NCI-H82 (cell line): ENCODE measurements at places on chromosomes 7 and 10.

DNA sequence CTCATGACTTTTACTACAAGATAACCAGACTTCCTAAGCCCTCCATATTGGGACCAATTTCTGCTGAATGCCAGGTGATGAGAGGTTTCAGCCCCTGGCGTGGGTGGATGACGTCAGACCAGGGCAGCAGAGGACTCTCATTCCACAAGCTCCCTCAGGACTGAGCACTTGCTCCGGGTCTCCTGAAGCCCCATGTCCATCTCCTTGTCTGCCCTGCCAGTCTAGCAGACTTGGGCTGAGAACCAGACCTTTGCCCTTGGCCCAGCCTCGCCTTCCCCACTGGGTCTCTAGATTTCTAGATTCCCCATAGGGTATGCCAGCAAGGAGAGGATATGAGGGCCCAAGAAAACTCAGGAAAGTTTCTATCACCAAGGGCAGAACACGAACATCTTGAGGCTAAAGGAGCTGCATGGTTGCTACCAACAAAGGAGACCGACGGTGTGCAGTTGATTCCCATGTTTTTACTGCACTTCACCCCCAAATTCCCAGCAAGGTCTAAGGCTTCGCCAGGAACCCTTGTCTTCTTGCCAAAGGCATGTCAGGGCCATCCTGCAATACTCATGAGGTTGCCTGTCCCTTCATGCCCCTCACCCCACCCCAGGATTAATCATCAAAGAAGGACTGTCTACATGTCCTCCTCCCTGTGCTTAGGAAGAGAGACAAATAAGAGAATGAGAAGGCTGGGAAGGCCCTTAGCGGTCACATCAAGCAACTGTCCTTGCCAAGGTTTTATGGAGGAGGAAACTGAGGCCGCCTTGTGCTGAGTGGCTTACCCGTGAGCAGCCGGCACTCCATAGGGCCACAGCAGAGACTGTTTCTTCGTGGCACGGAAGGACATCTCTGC, 96.5 kb upstream of the MACROH2A2 start:
- DNase-seq, result no peak

- DNase-seq, result no peak
Observed at GRCh38 chr7:79897166-79897565, 237.5 kb upstream of the GNAI1 start.

DNA sequence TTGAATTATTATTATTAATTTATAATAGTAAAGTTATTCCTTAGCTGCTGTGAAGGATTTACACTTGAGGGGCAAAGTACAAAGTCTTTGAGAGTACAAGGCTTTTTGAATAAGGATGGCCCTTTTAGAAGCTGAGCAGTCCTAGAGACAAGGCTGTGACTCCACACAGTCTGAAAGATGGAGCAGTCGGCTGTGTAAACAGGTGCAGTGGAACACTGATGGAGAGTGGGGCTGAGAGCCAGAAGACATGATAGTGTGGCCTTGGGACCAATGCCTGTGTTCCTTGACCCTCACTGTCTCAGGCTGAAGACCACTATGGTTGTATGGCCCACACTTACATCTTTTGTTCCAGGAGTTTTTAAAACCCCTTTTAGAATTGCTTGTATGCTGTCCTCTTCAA, 311.2 kb upstream of the PHF14 start:
- no peak for DNase-seq

DNA sequence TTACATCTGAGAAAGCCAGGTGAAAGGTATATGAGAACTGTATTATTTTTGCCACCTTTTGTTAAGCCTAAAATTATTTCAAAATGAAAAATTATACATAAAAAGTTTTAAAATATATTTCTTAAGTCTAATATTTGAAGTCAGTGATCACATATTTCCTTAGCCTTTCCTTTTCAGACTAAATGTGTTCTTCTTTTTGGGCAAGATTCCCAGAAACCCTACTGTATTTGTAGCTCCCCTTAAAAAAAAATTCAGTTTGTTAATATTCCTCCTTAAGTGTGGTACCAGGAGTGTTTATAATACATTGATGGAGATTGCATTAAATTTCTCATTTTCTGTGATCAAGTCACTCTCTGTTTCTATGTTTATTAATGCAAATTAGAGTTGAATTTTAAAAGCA, 22.8 kb downstream of the DNAJC1 start:
- DNase-seq, result no peak

DNA sequence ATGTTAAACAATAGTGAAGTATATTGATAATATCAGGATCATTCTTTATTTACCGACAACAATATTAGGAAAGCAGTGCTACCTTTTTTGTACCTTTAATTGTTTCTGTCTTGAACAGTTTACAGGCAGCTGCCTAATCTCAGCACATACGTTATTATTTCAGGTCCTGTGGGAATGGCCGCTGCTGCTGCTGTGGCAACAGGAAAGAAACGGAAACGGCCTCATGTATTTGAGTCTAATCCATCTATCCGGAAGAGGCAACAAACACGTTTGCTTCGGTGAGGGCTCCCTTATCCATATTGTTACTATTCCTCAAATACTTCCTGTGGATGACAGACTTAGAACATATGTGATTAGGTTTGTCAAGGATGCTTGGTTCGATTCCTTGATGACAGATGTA, 59.7 kb downstream of the NRF1 start:
- DNase-seq, result no peak

- no peak for DNase-seq
Observed at GRCh38 chr10:51596695-51597094, 102.7 kb downstream of the CSTF2T start.

DNA sequence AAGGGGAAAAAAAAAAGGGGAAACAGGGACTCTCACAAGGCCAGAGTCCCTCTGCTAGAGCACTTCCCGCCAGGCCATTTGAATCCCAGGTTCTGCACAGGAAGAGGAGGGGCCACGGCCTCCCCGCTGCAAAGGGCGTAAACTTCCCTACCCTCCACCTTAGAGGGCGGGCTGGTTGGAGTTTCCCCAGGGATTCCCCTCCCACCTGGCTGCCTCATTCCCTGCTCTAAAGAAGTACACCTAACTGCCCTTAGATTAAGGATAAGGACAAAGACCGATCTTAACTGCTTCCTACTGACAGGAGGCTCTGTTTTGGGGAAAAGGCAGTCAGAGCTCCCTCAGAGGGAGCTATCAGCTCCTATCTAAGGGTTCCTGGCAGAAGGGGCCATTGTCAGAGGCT, 102.0 kb upstream of the ARMC3 start:
- no peak for DNase-seq

- peak; percentile 62 for DNase-seq
Observed at GRCh38 chr10:122062831-122063674, 74.1 kb downstream of the TACC2 start.

GRCh38 chr10:33237736-33238624, 96.5 kb downstream of the NRP1 start:
- no peak for DNase-seq

GRCh38 chr10:122127943-122128342, 139.0 kb downstream of the TACC2 start:
- DNase-seq, result peak; percentile 24

DNA sequence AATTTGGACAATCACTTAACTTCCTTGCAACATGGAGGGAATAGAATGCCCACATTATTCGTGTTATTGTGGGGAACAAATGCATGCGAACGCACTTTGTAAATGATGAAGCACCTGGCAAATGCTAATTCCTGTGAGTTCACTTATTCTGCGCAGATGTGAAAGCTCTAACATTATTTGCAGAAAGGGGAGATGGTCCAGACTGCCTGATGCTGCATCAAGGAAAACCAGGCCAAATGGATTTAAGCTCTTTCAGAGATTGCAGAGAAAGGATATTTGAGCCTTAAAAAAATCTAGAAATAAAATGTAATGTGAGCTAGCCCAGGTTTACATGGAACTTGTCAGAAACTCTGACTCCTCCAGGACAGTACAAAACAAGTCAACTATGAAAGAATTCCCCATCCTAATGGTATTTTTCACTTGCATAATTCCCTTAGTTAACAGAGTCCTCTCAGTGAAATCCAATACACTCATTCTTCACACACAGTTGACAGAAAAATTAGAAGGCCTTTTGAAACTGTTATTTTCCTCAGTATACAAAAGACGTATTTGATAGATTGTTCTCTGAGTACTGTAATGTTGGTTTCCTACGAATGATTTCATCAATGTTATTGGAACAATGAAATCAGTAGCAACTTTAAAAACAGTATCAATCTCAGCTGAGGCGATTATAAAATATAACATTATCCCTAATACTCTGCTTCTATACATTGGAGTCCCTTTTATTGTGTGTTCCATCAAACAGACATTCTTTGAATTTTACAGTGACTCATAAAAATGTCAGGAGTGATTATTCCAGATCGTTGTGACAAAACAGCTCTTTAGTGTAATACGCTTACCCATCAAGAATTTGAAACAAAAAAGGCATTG, 136.3 kb upstream of the ANK3 start:
- DNase-seq, result no peak

GRCh38 chr10:128780156-128780761, 654.0 kb upstream of the MKI67 start:
- DNase-seq, result no peak

- DNase-seq, result no peak
Observed at GRCh38 chr7:107353701-107354100, 116.2 kb upstream of the GPR22 start.

- DNase-seq, result no peak
Observed at GRCh38 chr7:28988810-28989209, 30.7 kb upstream of the TRIL start.

DNA sequence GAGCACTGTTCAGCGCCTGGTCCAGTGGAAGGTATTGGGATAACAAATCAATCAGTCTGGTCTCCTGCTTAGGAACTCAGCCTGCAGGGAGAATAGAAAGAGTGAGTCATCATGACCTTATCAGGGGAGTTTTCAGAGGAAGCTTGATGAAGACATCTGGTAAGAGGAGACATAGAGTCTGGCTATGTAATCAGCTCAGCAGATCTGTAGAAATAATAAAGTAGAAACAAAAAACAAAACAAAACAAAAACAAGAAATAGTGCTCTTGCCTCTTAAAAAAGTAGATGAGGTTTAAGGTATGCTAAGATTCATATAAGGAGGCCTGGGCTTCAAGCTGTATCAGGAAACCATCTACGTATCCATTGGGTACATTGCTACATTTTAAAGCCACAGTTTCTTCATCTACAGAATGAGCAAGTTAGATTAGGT, 14.4 kb downstream of the TAS2R41 start:
- DNase-seq, result peak; percentile 20

GRCh38 chr7:149209518-149210269, 14.3 kb downstream of the ZNF282 start:
- peak; percentile 57 for DNase-seq

- no peak for DNase-seq
Observed at GRCh38 chr7:136883046-136883445, 14.6 kb downstream of the CHRM2 start.

DNA sequence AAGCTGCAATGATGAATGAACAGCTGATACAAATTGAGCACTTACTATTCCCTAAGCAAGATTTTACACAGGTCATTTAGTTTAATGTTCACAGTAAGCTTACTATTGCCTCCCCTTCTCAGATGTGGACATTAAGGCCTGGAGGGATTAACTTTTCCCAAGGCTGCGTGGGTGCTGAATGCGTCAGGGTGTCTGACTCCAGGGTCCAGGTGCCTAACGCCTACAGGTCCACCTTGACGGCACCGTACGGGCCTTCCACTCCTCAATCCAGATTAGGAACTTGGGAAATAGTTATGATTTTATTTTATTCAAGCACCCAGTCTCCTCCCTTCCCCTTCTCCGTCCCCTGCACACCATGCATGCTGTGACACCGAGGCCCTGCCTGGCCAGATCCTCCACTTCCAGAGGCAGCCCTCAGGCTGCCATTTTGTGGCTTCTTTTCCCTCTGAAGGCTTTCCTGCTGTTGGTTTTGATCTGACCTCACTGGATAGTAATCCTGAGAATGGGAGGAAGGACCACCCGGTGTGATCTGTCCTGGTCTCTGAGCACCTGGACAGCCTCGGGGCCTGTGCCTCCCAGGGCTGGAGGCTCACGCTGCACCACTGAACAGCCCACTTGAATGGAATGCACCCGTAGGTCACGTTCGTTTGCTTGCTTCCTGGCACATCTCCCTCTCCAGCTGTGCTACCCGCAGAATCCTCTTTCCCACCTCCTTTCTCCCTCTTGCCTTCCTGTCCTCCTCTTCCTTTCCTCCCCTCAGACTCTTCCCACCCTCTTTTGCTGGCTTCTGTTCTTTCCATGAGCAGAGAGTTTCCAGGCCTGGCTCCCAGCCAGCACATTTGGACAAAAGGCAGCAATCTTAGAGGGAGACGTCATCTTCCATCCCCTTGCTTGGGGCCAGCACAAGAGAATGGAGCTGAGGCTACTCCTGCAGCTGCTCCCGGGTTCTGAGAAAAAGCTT, 14.4 kb downstream of the DENND2A start:
- peak; percentile 43 for DNase-seq

GRCh38 chr10:27197980-27198620, 42.5 kb downstream of the ACBD5 start:
- DNase-seq, result peak; percentile 80

DNA sequence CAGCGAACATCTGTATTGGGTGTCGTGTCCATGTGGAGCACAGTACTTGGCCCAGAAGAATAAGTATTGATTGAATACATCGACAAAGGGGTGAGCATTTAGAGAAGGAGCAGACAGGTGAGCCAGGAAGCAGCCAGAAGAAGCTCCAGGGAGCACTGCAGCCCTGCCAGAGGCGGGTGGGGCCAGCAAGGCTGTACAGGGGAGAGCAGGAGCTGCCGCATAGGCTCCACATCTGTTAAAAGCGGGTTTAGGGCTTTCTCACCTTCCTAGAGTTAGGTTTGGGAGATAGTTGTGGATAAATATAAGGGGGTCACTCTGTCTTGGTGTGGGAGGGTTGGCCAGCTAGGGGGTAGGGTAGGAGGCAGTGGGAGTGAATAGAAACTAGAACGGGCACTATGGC, 1.3 kb upstream of the CPA1 start:
- DNase-seq, result no peak

DNA sequence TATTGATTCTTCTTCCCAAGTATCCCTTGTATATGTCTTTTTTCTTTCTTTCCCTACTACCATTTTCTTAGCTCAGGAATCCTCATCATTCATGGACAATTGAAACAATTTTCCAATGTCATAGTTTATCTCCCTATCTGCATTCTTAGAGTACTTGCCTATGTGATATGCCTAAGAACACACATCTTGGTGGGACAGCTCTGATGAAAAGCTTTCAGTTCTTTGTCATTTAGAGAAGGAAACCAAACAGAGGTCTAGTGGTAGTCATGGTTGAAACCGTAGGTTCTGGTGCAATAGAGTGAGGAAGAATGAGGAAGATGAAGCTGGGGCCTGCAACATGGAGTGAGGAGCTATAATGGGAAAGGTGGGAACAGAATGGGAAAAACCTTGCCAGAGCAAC, 28.2 kb downstream of the TDRD1 start:
- no peak for DNase-seq

DNA sequence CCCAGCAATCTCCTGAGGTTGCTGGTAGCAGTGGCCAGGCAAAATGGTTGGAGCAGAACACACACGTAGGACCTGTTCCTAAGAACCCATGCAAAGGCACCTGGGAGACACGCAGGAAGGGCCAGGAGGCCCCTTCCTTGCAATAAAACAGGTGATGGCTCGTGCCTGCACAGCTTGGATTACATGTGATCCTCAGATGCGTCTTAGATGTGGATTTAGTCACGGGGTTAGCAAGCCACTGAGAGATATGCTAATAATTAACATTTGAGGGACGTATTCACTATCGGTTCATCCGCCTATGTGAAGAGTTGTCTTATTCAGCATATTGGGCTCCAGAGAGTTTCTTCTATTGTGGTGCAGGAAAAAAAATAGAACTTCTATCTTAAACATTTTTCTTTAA, 4.6 kb upstream of the RHEB start:
- no peak for DNase-seq

- no peak for DNase-seq
Observed at GRCh38 chr7:84002348-84002747, 192.2 kb downstream of the SEMA3A start.

GRCh38 chr10:11329062-11329673, 282.3 kb downstream of the USP6NL start:
- DNase-seq, result no peak

GRCh38 chr10:114911052-114911711, 26.8 kb upstream of the TRUB1 start:
- DNase-seq, result no peak
